Activated CD4-positive, alpha-beta T cell treated with anti-CD3 and anti-CD28 coated beads for 36 hours (primary cell): ENCODE measurements at places on chromosomes 13 and 19.
A peak's percentile ranks its signal among the peaks of the same experiment; 100 is the strongest.

DNA sequence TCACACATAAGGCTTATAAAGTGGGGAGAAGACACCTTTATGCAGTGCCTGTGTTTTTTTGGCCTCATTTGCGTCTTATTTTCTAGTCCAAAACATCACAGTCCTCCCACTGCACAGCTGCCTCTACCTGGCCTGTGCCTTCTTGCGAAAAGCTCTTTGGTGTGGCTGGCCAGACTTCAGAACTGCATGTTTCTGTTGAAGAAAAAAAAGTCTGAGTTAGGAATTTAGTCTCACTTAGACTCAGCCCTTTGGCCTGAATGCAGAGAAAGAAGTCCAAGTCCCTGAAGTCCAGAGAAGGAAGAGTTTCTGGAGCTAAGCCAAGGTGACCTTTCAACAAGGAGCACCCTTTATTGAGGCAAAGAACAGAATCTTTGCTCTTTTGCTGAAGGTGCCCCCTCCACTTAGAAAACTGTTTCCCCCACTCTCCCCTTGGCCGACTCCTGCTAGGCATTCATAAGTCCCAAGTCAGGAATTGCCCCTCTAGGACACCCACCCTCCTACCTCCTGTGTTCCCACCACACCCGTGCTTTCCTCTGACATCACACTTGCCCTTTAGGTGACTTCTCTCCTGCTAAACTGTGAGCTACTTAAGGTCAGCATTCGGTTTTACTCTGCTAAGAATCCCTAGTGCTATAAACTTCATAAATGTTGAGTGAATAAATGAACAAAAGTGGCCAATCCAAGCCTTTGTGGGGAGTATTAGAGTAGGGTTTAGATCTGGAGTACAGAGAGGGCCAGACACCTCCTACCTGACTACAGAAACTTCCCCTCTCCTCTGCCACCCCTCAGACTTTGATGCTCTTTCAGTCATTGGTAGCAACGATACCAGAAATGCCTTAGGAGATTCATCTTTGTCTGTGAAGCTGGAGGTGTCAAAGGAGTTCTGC is 226.8 kb downstream of the LACC1 start:
- no peak overlapping the region for H3K27ac ChIP-seq
- H3K4me1 ChIP-seq, result no peaks in the 10 kb centered on the region
- peaks cover 6% of the 10 kb centered on the region for H3K27me3 ChIP-seq
- H3K36me3 ChIP-seq, result no peaks in the 10 kb centered on the region
- DNase-seq, result no peak

GRCh38 chr19:8302357-8302691 is 5.8 kb downstream of the CD320 start:
- no peak for DNase-seq
- no peaks in the 10 kb centered on the region for H3K27me3 ChIP-seq
- peaks cover 14% of the 10 kb centered on the region for H3K36me3 ChIP-seq
- peaks cover 17% of the 10 kb centered on the region for H3K4me1 ChIP-seq
- no peak overlapping the region for H3K27ac ChIP-seq

- H3K36me3 ChIP-seq, result no peaks in the 10 kb centered on the region
- peak overlapping the region; percentile 13 for H3K4me3 ChIP-seq
- H3K27ac ChIP-seq, result peak overlapping the region; percentile 71
- DNase-seq, result peak; percentile 75
Observed at GRCh38 chr13:50365408-50366391, 350.5 kb downstream of the KCNRG start.

- no peak for DNase-seq
- H3K4me1 ChIP-seq, result peaks cover 2% of the 10 kb centered on the region
- no peak overlapping the region for H3K27ac ChIP-seq
Observed at GRCh38 chr19:45363861-45364459, 6.4 kb downstream of the ERCC2 start.

GRCh38 chr13:28204043-28204442 is 65.7 kb downstream of the PAN3 start:
- DNase-seq, result no peak
- peaks cover 35% of the 10 kb centered on the region for H3K36me3 ChIP-seq
- peaks cover 37% of the 10 kb centered on the region for H3K4me1 ChIP-seq
- no peaks in the 10 kb centered on the region for H3K27me3 ChIP-seq

GRCh38 chr13:29593605-29594297 is 1.7 kb downstream of the SLC7A1 start:
- no peak for DNase-seq
- H3K4me3 ChIP-seq, result peak overlapping the region; percentile 90
- peaks cover 43% of the 10 kb centered on the region for H3K36me3 ChIP-seq
- no peaks in the 10 kb centered on the region for H3K27me3 ChIP-seq

DNA sequence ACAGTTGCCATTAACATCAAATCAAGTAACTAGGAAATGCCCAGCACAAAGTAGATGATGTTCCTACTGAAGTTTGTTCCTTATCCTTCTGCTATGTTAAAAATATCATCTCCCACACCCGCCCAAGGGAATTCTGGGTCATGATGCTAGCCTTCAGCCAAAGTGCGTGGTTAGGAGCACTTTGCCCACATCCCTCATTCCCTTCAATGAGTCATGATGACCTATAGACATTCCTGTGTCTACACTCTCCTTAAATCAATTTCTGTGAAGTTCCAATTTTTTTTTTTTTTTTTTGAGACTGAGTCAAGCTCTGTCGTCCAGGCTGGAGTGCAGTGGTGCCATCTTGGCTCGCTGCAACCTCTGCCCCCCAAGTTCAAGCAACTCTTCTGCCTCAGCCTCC is 17.0 kb downstream of the RXFP2 start:
- no peaks in the 10 kb centered on the region for H3K36me3 ChIP-seq
- DNase-seq, result no peak
- no peaks in the 10 kb centered on the region for H3K4me1 ChIP-seq
- H3K27ac ChIP-seq, result no peak overlapping the region
- H3K27me3 ChIP-seq, result peaks cover 2% of the 10 kb centered on the region

DNA sequence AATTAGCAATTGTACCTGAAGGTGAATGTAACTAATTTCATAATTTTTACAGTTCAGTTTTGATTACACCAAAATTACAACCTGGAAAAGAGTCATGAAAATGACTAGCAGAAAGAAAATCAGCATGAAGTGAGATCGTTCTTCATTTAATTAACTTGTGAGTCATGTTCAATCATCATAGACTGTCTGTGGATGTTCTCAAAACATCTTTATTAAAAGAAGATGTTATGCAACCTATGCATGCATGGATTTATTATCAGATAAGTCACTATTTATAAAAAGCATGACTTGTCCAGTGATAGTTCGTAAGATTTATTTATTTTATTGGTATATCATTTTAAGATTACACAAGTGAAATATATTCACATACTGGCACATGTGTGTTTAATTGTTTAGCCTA is 245.9 kb downstream of the ITGBL1 start:
- peaks cover 1% of the 10 kb centered on the region for H3K27me3 ChIP-seq
- no peak overlapping the region for H3K27ac ChIP-seq
- DNase-seq, result no peak
